ENCODE measurements at places on chromosomes 1 and 21. TPM values are rescaled to one million over a fixed set of nuclear protein-coding genes. Genes with fewer than 3 reads are reported as not detected.

DNA sequence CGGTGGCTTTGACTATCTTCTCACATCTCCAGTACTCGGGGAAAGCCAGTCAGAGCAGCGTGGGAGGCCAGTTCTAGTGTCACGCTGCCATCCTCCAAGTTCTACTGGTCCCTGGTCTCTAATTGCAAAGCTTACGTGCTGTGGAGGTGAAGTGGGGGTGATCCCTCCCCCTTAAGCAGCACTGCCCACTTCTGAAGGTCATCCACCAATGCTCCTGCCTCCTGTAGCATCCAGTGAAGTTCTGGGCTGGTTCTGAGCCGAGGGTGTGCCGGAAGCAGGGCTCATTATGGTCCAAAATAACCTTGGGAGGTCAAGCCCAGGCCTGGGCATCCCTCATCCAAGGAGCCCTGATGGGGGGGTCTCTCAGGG, 95.0 kb downstream of the CD58 start:
- no peak overlapping the region for H3K27ac ChIP-seq
- H3K36me3 ChIP-seq, result no peaks in the 10 kb centered on the region
- H3K4me1 ChIP-seq, result peaks cover 19% of the 10 kb centered on the region
- no peaks in the 10 kb centered on the region for H3K27me3 ChIP-seq
- no peak for DNase-seq

DNA sequence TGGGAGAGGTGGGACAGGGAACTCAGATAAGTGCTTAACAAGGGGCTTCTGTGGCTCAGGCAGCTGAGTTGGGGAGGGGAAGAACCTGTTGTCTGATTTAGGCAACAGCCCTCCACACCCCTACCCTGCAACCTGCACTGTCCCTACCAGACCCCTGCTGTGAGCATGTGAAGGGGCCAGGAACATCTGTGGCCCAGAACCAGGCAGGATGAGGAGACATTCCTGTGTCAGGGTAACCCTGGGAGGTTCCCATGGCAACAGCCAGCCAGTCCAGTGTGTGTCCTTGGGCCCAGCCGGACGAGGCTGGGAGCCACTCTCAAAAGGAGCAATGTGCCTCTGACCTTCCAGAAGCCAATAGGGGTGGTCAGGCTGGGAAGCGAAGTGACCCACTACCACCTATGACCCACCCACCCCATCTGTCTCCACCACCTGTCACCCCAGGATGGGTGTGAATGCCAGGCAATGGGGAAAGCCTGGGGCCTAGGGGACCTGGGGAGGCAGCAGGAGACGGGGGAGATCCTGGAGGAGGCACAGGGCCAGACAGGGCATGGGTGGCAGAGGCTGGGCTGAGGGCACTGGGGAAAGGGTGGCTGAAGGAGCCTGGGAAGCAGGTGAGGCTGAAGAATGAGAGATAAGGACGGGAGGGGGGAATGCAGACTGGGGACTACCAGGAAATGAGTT, 5.0 kb upstream of the PMVK start:
- H3K27ac ChIP-seq, result peak overlapping the region; percentile 62
- H3K36me3 ChIP-seq, result peaks cover 4% of the 10 kb centered on the region
- no peaks in the 10 kb centered on the region for H3K4me1 ChIP-seq
- peak; percentile 69 for DNase-seq

- H3K4me1 ChIP-seq, result no peaks in the 10 kb centered on the region
- no peak overlapping the region for H3K4me3 ChIP-seq
- no peak overlapping the region for H3K27ac ChIP-seq
These were observed 14.6 kb upstream of the NCF2 start for GRCh38 chr1:183604815-183605214.

GRCh38 chr1:114746450-114747121, 11.2 kb downstream of the CSDE1 start:
- H3K27me3 ChIP-seq, result no peaks in the 10 kb centered on the region
- no peak for DNase-seq
- no peak overlapping the region for H3K27ac ChIP-seq
- no peak overlapping the region for H3K4me3 ChIP-seq
- no peaks in the 10 kb centered on the region for H3K4me1 ChIP-seq
- H3K36me3 ChIP-seq, result peaks cover 94% of the 10 kb centered on the region

- H3K27me3 ChIP-seq, result no peaks in the 10 kb centered on the region
- H3K27ac ChIP-seq, result no peak overlapping the region
- no peaks in the 10 kb centered on the region for H3K4me1 ChIP-seq
- no peak for DNase-seq
- H3K4me3 ChIP-seq, result no peak overlapping the region
- H3K36me3 ChIP-seq, result no peaks in the 10 kb centered on the region
These were observed 32.1 kb upstream of the CHRM3 start for GRCh38 chr1:239354231-239354630.

Gene FAM3B
- total RNA-seq, result 1.1 TPM

DNA sequence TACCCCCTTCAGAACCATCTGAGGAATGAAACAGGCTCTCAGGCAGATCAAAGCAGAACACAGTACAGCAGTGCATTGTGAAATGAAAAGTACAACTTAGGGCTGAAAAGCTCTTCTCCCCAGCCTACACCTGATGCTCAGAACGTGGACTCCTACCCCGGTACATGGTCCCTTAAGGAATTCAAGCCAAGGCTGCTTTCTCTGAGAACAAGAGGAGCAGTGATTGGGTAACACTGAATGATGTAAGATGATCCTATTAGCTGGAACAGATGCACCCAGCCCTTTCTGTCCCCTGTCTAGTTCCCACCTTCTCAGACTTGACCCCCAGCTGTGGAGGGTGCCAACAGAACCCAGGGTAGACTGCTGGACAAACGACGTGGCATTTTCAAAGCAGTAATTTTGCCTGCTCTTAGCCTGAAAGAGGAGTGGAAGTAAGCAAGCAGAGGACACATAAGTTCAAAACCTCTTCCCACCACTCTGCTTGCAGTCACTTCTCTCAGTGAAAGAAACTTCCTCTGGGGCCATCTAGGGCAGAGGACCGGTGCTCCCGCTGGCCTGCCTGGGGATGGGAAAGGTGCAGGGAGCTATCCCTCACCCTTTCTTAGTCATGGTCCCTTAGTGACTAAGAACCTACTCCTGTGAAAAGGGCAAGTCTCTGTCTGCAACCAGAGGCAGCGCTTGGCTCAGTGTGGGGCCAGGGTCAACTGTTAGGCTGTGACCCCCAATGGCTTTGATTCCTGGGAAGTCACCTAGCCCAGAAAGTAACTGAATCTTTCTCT, 72.7 kb downstream of the TRABD2B start:
- peaks cover 29% of the 10 kb centered on the region for H3K36me3 ChIP-seq
- H3K27ac ChIP-seq, result no peak overlapping the region

Gene HSPA13
- 35.0 TPM for total RNA-seq

- H3K4me1 ChIP-seq, result no peaks in the 10 kb centered on the region
- no peak overlapping the region for H3K27ac ChIP-seq
- H3K27me3 ChIP-seq, result no peaks in the 10 kb centered on the region
- no peak for DNase-seq
These were observed 116.9 kb upstream of the CD34 start for GRCh38 chr1:208027861-208028260.

Gene RHBG
- 3.8 TPM for total RNA-seq

Gene EXTL1
- total RNA-seq, result 3.7 TPM

- H3K36me3 ChIP-seq, result peaks cover 91% of the 10 kb centered on the region
- no peak overlapping the region for H3K27ac ChIP-seq
- no peaks in the 10 kb centered on the region for H3K4me1 ChIP-seq
- H3K27me3 ChIP-seq, result no peaks in the 10 kb centered on the region
- no peak overlapping the region for H3K4me3 ChIP-seq
- DNase-seq, result no peak
These were observed 27.2 kb downstream of the CNN3 start for GRCh38 chr1:94899756-94900155.

DNA sequence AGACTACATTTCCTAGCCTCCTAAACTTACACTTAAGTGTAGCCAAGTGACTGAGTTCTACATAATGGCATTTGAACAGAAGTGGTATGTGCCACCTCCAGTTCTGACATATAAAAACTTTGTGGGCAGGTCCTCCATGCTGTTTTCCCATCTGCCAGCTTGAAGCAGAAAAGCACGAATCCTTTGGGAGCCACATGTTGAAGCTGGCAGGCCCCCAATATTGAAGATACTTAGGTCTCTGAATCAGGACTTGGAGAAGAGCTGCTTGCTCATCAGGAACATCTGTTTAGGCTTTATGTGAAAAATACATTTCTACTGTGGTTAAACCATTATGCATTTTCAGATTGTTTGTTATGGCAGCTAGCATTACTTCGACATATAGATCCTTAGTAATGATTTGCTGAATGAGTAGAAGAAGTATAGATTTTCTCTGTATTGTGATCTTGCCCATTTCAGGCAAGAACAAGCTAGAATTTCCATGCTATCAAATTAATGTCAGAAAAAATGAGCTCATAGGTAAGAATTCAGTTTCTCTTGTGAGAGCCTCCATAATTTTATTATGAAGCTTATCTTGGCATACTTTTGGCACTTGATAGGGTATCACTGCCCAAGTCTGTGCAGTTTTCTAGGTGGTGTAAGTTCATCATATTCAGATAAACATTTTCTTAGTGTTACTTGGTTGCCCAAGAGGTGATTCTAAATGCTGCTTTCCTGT, 68.4 kb downstream of the GDAP2 start:
- H3K27ac ChIP-seq, result no peak overlapping the region
- H3K4me1 ChIP-seq, result no peaks in the 10 kb centered on the region
- H3K36me3 ChIP-seq, result peaks cover 18% of the 10 kb centered on the region
- H3K27me3 ChIP-seq, result no peaks in the 10 kb centered on the region
- no peak overlapping the region for H3K4me3 ChIP-seq
- no peak for DNase-seq

- no peak overlapping the region for H3K27ac ChIP-seq
- H3K27me3 ChIP-seq, result no peaks in the 10 kb centered on the region
- no peak overlapping the region for H3K4me3 ChIP-seq
- H3K4me1 ChIP-seq, result no peaks in the 10 kb centered on the region
These were observed 297.9 kb upstream of the GREM2 start for GRCh38 chr1:240909701-240910457.

Gene TMPRSS15
- total RNA-seq, result not detected

DNA sequence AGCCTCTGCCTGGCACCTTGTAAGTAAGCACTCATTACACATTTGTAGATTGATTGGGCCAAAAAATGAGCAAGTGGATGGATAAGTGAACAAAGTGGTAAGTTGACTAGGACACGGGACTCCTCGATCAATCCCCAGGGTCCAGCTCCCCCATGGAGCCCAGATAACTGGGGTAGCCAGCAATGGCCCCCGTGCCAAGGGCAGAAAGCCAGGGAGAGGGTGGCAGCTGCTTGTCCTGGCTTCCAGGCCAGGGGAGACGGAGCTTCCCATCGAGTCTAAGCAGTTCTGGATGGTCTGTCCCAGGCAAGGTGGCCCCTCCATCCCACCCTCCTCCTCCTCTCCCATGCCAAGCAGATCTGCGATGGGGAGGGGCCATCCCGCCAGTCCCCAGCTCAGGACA, 91.4 kb downstream of the SPSB1 start:
- no peak overlapping the region for H3K27ac ChIP-seq
- H3K4me1 ChIP-seq, result no peaks in the 10 kb centered on the region
- no peak overlapping the region for H3K4me3 ChIP-seq

Measured in endodermal cell (in vitro differentiated cells).